Adrenal gland (tissue), 19 donors: ENCODE measurements at places on chromosomes 6 and 20.

DNA sequence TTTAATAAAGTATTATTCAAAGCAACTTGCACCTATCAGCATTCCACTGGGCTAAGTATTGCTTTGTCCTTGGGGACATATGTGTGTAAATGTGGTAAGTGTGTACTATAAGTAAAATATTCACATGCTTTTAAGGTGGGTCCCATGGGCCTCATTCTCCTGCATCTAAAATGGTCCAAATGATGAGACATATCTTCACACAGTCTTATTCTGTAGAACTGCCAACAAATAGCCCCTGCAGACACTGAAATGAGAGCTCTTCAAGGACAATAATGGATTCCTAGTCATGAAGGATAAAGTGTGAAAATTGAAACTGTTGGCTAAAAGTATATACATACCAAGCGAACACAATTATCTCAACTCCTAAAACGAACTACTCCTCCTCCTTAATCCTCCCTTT is 81.8 kb downstream of the SMLR1 start:
- DNase-seq = no peak

DNA sequence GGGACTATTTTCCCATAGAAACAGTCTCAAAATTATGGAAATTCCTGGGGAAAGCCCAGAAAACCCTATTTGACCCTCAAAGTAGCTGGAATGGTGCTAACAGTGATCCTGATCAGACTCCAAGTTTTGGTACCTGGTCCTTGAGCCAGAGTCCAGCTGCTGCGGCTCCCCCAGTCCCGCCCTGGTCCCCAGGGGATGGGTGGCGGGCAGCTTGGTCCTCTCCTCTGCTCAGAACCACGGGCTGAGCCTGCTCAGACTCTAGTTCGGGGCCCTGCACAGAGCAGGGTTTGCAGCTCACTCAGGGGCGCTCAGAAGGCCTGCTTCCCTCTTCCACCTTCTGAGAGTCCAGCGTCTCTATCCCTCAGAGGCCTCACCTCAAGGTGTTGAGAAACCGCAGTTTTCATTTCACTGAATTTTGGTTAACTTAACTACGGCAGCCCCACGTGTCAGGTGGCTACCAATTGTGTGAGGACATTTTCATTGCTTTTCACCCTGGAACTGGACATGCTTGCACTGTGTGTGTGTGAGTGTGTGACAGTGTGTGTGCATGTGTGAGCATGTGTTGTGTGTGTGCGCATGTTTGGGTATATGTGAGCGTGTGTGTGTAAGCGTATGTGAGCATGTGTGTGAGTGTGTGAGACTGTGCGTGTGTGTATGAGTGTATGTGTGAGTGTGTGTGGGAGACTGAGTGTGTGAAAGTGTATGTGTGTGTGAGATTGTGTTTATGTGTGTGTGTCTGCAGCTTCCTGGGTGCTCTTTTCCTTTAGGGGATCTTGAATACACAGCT is 44.2 kb upstream of the PDE10A start:
- no peak for DNase-seq

DNA sequence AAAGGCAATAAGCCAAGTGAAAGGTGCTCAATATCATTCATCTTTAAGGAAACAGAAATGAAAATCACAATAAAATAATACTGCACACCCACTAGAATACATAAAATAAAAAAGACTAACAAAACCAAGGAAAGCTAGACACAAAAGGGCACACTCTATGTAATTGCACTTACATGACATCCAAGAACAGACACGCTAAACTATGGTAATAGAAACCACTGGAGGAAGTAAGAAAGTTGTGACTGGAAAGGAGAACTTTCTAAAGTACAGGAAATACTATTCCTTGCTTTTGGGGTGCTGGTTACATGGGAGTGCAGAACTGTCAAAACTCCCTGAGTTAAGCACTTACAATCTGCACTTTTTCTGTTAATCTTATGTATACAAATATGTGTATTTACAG is 253.7 kb upstream of the RUNX2 start:
- no peak for DNase-seq

DNA sequence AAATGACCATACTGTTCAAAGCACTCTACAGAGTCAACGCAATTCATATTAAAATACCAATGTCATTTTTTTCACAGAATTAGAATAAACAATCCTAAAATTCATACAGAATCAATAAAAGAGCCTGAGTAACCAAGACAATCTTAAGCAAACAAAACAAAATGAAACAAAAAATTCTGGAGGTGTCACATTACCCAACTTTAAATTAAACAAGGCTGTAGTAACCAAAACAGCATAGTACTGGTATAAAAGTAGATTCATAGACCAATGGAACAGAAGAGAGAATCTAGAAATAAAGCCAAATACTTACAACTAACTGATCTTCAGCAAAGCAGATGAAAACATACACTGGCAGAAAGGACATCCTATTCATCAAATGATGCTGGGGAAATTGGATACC is 346.9 kb upstream of the JAG1 start:
- no peak for DNase-seq

DNA sequence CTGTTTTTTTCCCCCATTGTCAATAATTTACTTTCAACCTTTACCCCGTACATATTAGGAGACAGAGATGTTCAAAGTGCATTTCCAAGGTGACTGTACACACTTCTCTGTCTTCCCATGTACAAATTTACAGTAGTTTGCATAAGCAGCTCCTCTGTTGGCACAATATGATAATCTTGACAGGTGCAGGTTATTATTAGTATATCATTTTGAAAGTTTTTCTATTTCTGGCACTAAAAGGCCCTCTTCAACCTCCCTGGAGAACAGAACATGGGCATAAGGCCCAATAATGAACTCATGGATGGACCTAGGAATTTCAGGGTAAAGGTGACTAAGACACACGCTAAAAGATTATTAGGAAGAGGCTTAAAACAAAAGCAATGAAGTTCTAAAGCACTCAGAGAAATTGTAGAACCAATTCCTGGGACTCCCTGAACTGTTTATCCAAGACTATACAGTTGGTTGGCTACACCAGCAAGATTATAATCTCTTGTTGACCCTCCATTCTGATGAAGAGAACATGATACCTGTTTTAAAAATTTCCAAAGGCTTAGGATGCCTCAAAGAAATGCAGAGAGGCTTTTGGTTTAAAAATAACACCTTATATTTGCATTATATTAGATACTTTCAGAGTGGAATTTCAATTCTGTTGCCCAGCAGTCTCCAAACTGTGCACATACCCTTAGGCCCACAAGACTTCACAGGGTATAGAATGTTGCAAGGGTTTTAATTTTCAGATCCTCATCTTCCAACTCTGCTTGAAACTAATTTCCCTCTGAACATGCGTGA is 1.1 kb downstream of the AIG1 start:
- DNase-seq = no peak

- DNase-seq = no peak
These were observed 491.3 kb upstream of the GJE1 start for GRCh38 chr6:141641406-141641805.

DNA sequence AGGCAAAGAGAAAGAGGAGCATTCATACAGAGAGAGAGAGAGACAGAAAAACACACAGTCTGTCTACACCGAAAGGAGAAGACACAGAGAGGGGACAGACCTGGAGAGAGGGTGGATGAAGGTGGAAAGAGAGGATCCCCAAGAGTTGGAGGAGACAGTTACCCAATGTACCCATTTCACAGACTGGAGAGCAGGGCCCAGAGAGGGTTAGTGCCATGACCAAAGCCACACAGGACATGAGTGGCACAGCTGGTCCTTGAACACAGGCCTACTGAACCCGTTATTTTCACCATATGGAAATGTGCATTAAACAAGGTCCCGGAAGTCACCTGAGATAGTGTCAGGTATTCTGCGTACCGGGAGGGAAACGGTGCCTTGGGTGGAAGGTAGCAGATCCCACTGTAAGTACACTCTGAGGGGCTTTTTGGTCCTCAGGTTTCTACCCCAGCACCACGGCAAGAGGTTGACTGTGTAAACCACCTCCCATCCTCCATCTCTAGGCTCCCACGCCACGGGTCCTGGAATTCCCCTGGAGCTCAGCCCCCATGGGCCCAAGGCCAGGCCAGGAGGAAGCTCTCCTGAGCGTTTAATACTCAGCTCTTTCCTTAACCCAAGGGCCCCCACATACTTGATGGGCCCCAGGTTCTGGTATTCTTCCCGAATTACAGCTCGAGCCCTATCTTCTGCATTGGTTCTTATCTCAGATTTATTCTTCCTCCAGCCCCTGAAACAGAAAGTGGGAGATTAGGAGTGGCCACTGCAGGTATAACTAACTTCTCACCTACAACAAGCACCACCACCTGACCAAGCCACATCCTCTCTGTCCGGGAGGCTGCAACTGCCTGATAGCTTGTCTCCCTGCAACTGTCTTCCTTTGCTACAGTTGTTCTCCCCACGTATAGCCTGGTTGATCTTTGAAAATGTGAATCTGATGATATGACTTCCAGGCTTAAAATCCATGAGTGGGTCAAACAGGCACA is 38.4 kb upstream of the OCSTAMP start:
- DNase-seq = no peak

DNA sequence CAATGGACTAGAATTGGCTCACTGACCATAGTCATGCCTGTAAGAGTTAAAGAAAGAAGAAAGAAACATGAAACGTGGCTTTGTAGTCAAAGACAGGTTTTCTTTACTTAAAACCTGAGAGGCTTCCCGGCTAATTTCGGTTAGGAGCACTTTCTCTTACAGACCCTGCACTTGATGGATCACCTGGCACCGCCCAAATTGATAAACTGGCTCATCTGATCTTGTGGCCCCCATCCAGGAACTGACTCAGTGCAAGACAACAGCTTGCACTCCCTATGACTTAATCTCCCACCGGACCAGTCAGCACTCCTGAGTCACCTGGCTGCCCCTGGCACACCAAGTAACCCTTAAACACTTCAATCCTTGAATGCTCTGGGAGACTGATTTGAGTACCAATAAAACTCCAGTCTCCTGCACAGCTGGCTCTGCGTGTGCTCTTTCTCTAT is 12.3 kb downstream of the TMEM14B start:
- DNase-seq = peak; percentile 89
